ENCODE measurements at places on chromosomes 11 and 22.

DNA sequence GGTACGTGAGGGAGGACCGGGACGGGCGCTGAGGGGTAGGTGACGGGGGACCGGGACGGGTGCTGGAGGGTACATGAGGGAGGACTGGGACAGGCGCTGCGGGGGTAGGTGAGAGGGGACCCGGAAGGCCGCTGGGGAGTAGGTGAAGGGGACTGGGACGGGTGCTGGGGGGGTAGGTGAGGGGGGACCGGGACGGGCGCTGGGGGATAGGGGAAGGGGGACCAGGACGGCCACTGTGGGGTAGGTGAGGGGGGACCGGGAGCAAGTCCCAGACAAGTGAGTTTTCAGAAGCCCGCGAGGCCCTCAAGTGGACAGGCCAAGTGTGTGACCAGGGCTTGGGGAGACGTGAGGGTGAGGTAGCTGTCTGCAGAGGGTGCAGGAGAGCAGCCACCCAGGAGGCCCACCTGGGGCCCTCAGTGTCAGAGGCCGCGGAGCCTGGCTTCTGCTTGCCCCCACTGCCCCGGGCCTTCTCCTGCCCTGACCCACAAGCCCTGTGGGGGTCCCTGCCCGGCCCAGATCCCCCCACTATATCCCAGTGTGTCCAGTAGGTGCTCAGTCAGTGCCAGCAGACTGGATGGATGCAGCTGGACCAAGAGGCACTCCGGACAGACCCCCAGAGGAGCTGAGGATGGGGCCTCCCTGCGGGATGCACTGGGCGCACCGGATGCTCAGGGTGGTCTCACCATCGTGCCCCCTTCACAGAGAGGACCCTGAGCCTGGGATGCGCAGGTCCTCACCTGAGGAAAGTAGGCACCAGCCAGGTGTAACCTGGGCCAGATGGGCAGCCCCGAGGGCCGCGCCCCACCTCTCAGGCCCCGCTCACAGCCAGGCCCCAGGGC lies 44.2 kb upstream of the TH start:
- no peak for DNase-seq

- no peak for DNase-seq
These were observed 128.8 kb upstream of the SORL1-AS1 start for GRCh38 chr11:121581607-121582006.

DNA sequence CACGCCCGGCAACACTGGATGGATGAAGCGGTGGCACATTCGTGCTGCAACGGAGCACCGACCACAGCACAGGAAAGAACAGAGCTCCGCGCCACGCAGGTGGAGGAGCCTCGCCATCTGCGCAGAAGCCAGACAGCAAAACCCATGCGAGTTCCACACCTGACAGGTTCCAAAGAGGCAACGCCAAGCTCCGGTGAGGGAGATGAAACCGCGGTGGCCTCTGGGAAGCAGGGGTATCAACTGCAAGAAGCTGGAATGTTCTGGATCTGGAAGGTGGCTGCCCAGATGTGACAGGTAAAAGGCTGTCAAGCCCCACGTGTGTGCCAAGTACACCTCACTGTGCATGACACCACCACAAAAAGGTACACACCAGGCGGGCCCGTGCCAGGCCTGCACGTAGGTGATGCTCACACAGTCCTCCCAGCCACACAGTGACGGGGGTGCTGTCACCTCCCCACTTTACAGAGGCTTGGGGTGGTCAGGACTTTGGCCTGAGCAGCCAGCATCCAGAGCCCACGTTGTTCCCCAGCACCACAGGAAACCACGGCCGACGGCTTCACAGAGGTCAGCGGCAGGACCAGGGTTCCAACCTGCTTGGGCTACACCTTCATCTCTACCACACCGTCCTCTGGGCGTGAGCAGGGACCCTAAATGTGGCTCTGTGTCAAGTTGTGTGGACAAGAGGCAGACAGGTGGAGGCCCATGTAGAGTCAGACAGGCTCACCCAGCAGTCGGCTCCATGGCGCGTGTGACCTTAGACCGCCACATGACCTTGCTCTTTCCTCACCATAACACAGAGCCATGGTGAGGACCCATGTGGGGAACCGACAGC lies 19.7 kb upstream of the EFCAB6 start:
- no peak for DNase-seq

GRCh38 chr22:43827003-43827735 lies 15.1 kb upstream of the EFCAB6 start:
- DNase-seq, result no peak

- no peak for DNase-seq
These were observed 537.1 kb upstream of the LRRC4C start for GRCh38 chr11:41996533-41996932.

DNA sequence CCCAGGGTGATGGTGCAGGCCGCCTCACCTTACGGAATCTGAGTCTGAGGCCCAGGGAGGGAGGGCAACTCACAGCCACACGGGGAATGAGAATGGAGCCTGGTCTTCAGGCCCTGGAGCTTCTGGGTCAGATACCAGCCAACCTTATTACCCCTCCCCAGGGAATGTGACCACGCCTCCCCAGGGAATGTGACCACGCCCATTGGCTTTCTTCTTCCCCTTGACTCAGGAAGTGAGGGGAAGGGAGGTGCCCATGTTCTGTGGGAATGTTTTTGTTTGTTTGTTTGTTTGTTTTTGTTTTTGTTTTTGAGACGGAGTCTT lies 57.5 kb upstream of the RBFOX2 start:
- no peak for DNase-seq

DNA sequence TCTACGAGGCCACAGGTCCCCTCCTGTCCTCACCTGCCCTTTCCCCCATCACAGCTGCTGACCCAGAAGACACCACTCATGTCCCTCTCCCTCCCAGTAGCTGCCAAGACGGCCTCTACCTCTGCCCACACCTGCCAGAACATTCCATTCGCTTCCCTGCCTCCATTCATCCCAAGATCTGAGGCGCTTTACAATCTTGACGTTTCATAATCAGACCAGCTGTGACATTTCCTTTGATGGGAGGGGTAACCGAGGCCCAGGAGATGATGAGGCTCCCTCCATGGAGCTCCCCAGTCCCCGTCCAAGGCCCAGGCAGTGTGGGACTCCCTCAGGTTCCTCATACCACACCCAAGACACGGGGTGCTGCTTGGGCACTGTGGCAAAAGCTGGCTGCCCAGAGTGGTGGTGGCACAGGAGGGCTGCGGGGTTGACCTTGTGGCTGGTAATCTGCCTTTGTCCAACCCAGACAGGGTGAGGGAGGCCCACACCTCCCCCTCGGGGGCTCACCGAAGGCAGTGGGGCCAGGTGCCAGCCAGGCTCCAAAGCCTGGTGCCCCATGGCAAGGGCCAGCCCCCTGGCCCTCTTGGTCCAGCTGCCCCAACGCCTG lies 17.3 kb downstream of the PHLDA2 start:
- no peak for DNase-seq

GRCh38 chr22:45831394-45831793 lies 145.6 kb downstream of the WNT7B start:
- DNase-seq, result no peak

GRCh38 chr11:21896216-21896615 lies 296.7 kb upstream of the ANO5 start:
- no peak for DNase-seq

- no peak for DNase-seq
These were observed 33.8 kb downstream of the ZNF280B start for GRCh38 chr22:22474733-22475132.
